ENCODE measurements at places on chromosomes 16 and 17.

DNA sequence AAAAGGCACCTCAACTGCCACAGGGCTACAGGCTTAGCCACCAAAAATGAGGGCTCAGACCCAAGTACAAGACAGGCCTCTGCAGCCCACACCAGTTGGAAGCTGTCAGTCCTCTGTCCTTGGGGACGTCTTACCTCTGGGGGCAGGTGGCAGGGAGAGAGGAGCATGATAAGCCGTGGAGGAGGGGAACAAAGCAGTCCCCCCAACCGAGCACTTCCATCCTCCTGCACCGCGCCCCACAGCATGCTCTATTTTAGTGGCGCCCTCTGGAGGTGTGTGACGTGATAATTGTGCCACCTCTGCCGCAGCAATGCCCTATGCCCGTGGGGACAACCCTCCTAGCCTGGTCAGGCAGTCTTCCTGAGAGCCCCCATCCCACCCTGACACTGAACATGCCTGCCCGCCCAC is 13.6 kb downstream of the G6PC3 start:
- DNase-seq, result no peak

- DNase-seq, result no peak
These were observed 44.0 kb upstream of the CLEC19A start for GRCh38 chr16:19241512-19241911.

GRCh38 chr17:47239967-47240651 is 13.5 kb upstream of the ITGB3 start:
- peak; percentile 96 for DNase-seq

GRCh38 chr16:26594666-26595065 is 472.1 kb upstream of the C16orf82 start:
- no peak for DNase-seq

- DNase-seq, result peak; percentile 37
These were observed 5.6 kb downstream of the GLG1 start for GRCh38 chr16:74601126-74601871.

- no peak for DNase-seq
These were observed 204.5 kb downstream of the WWOX start for GRCh38 chr16:78303946-78304345.

DNA sequence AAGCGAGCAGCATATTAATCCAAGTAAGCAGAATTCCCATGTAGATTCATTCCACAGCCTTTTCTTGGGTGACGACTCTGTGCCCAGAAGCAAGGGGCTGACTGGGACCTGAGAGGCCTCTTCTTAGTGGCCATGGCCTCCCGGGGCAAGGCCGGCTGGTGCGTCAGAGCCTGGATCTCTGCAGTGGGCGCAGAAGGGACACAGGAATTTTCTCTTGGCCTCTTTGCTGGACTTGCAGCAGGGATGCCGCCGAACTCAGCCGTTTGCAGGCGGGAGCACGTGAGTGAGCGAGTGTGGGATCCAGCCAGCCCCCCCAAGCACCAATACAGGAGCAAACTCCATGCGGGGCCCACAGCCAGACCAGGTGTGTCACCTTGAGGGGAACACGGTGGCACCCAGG is 151.8 kb downstream of the RPTOR start:
- no peak for DNase-seq

DNA sequence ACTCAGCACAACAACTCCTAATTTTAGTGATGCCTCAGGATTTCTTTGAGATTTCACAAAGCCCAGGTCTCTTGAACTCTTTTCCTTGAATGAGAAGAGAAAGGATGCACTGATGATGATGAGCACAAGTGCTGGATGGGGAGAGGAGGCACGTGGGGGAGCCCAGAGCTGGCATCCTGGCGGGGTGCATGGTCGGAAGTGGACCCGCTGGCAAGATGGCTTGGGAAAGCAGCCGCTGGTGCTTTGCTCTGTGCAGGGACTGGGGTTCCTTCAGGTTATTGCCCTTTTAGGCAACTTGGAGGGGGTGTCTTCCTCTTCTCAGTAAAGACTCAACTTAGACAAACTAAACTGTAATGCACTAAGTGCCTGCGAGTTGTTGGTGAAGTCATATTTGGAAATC is 22.3 kb downstream of the CALB2 start:
- DNase-seq, result no peak

GRCh38 chr17:60258313-60258712 is 108.5 kb downstream of the CA4 start:
- DNase-seq, result no peak

DNA sequence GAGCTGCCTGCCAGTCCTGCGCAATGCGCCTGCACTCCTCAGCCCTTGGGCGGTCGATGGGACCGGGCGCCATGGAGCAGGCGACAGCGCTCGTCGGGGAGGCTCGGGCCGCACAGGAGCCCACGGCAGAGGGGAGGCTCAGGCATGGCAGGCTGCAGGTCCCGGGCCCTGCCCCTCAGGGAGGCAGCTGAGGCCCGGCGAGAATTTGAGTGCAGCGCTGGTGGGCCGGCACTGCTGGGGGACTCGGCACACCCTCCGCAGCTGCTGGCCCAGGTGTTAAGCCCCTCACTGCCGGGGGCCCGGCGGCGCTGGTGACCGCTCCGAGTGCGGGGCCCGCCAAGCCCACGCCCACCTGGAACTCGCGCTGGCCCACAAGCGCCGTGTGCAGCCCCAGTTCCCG is 13.6 kb upstream of the FADS6 start:
- DNase-seq, result no peak

- DNase-seq, result no peak
These were observed 59.0 kb downstream of the PHKB start for GRCh38 chr16:47519996-47520679.

- no peak for DNase-seq
These were observed 85.3 kb upstream of the FOXF1 start for GRCh38 chr16:86424985-86425384.

DNA sequence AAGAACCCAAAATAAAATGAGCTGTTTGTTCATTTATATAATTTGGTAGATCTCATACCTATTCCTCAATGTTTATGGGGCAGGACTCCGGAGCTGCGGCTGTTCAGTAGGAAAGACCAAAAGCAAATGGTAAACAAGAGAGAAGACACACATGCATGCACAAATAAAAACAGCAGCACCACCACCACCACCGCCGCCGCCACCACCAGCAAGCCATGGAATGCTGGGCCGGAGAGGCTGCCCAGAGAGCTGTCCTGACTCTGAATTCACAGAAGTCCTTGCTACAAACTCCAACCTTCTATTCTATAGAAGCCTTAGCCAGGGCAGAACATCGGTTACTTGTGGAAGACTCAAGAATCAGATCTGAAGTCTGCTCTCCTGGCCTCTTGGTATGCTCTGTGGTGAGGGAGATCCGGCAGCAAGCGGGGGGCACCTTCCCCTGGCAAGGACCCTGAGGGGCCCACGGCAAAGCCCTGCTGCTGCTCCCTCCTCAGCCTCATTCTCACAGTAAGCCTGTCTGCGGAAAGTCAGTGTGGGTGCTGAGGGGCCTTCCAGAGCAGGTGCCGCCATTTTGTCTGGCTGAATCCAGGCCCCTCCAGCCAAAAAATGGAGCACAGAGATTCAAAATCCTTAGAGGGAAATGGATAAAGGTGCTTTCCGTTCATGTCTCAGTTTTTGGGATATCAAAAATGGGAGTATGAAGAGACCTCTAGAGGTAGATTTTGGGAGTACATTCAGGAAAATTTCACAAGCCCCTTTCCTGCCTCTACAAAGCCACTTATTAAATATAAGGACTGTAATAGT is 6.4 kb upstream of the FOXJ1 start:
- DNase-seq, result peak; percentile 11

DNA sequence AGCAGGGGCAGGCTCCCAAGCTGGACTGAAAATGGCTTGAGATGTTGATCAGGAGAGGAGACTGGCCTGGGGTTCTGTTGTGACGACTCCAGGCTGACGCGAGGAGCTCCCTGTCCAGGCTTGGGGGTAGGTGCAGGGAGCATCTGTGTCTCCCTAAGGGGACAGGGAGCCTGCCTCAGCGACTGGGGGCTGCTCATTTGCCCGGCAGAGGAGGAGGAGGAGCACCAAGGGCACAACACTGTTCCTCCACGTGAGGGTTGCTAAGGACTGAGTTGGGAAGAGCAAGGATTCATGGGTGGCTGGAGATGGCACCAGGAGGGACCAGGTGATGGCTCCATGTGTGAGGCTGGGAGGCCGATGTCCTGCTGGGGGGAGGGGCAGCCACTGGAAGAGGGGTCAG is 53.3 kb downstream of the USP22 start:
- DNase-seq, result no peak

GRCh38 chr16:1961651-1962067 is 2.3 kb downstream of the NDUFB10 start:
- DNase-seq, result no peak

- DNase-seq, result peak; percentile 70
These were observed 1.6 kb downstream of the HOXB2 start for GRCh38 chr17:48543107-48543853.

- no peak for DNase-seq
These were observed 6.8 kb downstream of the DHRS7C start for GRCh38 chr17:9784544-9784943.

DNA sequence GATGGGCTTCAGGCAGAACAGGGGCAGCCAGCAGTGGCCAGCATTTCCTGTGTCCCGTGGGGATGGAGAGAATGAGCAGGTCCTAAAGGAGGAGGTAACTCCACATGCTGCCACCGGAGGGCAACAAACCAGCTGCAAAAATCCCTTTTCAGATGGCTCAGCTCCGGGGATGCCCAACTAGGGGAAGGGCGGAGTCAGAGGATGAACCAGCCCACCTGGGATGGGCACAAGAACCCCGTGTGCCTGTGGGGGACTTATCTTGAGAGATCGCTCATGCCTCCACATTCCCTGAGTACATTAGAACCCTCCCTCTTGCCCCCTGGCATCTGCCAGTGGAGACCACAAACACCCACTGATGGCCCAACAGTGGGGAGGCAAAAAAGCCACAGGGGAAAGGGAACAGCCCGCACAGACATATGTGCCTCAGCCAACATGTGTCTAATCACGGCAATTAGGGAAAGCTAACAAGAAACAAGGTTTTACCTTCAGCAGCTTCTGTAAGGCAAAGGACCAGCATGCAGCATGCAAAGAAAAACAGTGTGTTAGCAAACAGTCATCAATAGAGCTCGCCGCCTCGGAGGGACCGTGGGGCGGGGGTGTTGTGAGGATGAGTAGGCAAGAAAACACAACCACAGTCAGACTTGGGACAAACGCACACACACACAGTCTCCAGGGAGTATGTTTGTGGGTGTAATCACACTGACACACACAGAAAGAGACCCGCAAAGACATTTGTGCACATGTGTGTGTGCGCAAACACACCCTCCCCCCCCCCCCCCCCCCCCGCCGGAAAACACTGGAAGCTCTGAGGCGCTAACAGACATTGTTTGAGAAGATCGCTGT is 64.0 kb downstream of the MYO18A start:
- DNase-seq, result peak; percentile 44

- no peak for DNase-seq
These were observed 2.8 kb downstream of the FA2H start for GRCh38 chr16:74771656-74772315.

GRCh38 chr17:49267912-49268311 is 37.3 kb upstream of the PHOSPHO1 start:
- DNase-seq, result no peak

DNA sequence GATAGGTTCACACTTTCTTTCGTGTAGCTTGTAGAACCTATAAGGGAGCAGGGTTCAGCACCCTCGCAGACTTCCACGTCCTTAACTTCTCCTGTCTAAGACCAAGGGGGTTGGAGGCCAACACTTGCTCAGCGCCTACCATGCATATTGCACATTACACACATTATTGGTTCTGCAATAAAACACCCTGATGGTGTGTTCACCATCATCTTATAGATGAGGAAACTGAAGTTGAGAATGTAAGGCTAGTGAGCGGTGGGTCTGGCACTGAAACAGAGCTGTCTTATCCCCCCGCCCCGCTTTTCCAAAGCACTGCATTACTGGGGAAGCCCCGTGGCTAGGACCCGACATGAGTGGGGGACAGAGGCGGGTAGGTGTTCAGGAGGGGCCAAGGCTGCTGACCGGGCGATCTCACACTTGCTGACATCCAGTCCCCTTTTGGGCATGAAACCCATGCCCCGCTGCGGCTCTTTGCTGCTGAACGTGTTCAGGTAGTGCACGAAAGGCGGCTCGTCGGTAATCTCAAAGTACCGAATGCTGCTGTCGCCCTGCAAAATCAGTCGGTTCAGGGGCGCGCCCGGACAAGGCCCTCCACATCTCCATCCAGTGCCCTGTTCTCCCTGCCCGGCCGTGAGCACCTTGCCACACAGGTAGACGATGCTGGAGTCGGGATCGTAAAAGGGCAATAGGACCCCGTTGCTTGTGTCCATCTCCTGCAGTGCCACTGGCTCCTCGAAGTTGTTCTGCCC is 6.2 kb downstream of the CORO6 start:
- no peak for DNase-seq

GRCh38 chr17:3381957-3382356 is 4.2 kb downstream of the OR3A2 start:
- DNase-seq, result no peak

- DNase-seq, result no peak
These were observed 15.1 kb downstream of the NOD2 start for GRCh38 chr16:50708373-50709060.

GRCh38 chr16:84088695-84089395 is 27.9 kb downstream of the MBTPS1 start:
- no peak for DNase-seq

GRCh38 chr16:66568355-66568754 is 2.1 kb downstream of the CMTM1 start:
- peak; percentile 32 for DNase-seq

- no peak for DNase-seq
These were observed 57.9 kb downstream of the CMIP start for GRCh38 chr16:81502396-81503070.

DNA sequence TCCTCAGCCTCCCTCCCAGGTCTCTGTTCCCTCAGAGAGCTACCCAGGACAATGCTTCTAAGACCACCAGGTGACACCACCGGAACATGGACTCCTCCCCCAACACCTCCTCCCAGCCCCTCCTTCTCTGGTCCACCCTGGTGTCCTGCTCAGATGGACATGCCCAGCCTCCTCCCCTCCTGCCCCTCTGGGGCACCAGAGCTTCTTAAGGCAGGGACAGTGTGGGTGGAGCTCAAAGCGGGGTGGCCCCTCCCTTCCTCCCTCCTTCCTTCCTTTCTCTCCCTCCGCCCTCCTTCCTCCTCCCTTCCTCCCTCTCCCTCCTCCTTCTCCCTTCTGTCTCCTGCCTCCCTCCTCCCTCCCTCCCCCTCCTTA is 22.7 kb downstream of the TRPV3 start:
- DNase-seq, result no peak

GRCh38 chr17:36544044-36544306 is 744 bp upstream of the GGNBP2 start:
- DNase-seq, result peak; percentile 60

- peak; percentile 26 for DNase-seq
These were observed 10.0 kb upstream of the C1QTNF8 start for GRCh38 chr16:1105888-1106620.

Measured in mammary epithelial cell (primary cell).